Activated CD4-positive, alpha-beta T cell treated with anti-CD3 and anti-CD28 coated beads, Interleukin-2, amount 50 U/mL, for 24 hours (primary cell): ENCODE measurements at places on chromosomes 5 and 9.

GRCh38 chr9:112783551-112783954 lies 33.0 kb downstream of the SNX30 start:
- DNase-seq = no peak

DNA sequence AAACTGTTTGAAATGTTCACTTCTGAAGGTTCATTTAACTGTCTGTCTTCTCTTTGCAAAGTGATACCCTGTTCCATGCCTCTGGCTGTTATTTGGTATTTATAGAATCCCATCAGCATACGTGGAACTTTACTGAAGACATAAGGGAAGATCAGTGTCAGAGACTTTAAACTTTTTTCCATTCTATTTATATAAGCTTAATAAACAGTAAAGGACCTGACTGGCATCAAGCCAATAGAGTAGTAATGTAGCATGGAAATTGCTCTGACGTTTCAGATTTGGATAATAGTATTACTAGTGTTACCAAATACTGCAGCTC lies 94.9 kb upstream of the MINAR2 start:
- no peak for DNase-seq

GRCh38 chr5:171205375-171205774 lies 103.7 kb upstream of the TLX3 start:
- DNase-seq = no peak

GRCh38 chr9:33439731-33440130 lies 7.7 kb downstream of the AQP3 start:
- DNase-seq = no peak

GRCh38 chr5:10295619-10296326 lies 11.9 kb downstream of the CMBL start:
- DNase-seq = no peak

DNA sequence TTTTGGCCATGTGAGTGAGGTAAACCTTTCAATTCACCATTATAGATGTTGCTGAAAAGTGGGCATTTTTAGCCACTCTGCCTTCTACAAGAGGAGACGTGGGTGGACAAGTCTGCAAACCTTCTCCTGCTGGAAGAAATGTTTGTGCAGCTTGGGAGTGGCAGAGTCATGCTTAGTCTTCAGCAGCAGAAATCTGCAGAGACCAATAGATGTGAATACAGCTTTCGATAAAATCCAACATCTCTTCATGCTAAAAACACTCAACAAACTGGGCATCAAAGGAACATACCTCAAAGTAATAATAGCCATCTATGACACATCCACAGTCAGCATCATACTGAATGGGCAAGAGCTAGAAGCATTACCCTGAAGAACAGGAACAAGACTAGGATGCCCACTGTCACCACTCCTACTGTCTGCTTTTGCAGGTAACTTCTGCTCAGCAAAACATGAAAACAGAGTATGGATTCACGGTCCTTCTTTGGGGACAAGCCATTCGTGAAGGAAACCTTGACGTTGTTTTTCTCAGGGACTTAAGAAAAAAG lies 91.3 kb downstream of the RALGPS1 start:
- DNase-seq = no peak

GRCh38 chr9:7285199-7285598 lies 514.4 kb downstream of the DMAC1 start:
- no peak for DNase-seq

- no peak for DNase-seq
Measured at GRCh38 chr5:39526914-39527477, 102.2 kb upstream of the DAB2 start.

GRCh38 chr5:76104027-76104426 lies 20.8 kb downstream of the SV2C start:
- no peak for DNase-seq

DNA sequence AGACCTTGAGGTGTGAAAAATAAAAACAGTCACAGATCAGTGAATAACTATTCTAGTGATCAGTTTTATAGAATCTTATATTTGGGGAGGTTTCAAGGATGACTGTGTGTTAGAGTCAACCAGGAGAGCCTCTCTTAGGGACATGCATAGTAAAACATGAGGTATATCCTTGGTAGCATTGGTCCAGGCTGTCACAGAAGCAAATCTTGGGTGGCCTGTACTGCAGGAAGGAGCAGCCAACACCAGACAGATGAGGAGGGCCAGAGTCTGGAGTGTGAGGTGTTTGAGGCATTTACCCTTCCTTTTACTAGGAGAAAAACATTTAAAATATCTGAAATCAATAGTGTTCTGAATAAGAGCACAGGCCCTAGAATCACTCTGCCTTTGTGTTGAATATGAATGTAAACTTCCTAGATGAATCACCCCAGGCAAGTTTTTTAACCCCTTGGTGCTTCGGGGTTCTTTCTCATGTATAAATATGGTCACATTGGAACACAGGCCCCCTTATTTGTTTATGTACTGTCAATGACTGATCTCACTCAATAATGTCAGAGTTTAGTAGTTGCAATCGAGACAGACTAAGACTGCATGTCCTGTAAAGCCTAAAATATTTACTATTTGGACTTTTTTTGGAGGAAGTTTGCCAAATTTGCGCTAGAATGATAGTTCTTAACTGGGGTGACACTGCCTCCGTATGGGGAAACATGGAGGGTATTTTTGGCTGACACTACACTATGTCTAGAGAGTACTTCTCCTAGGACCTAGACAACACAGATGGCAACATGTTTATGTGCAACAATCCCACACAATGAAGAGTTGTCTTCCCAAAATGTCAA lies 416.5 kb upstream of the POU5F2 start:
- DNase-seq = no peak

DNA sequence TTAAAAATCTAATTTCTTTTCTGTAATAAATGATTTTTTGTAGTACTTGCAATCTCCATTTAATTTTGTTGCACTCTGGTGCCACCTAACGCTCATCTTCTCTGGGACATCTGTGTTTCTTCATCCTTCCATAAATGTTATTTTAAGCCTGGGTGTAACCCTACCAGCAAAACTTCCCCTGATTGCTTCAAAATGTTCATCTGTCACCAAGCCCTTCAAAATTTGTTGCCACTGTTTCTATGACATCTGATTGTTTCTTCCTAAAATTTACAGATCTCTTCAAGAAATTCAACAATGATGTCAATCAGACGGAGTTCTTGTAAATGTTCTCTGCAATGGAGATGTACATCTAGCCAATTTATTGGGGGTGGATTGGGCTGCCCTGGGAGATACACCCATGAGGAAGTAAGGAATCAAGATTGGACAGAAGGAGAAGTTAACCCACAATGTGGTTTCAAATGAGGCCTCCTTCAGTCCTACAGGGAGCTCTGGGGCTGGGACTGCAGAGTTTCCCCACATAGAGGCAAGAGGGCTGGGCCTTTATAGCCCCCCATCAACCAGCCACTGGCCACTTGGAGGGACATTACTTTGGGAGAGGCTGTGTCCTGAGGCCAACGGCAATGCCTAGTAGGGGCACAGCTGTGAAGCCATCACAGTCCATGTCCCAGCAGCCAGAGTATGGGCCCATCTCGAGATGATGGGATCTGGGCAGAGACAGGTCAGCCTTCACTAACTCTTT lies 23.3 kb downstream of the MCTP1 start:
- DNase-seq = no peak

DNA sequence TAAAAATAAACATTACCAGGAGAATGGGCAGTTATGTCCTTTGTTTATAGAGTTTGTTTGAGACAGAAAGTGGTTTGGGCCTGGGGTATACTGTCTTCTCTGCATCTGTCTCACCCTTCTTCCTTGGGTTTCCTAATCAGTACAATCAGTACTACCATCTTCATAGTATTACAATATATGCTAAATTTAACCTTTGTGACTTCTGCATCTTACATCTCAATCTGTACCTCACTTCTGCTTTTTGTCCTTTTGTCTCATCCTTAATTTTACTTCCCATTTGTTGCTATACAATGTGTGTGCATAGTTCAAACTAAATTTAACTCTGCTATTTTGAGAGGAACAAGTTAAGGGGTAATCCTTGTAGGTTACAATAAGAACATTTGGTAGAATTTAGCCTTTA lies 19.6 kb downstream of the FBXO38 start:
- no peak for DNase-seq
